ENCODE measurements at places on chromosomes 7 and 10. TPM values are rescaled to one million over a fixed set of nuclear protein-coding genes. Genes with fewer than 3 reads are reported as not detected.

- DNase-seq = peak; percentile 24
These were observed 482.6 kb downstream of the IPMK start for GRCh38 chr10:57785068-57785467.

Gene JCAD
- total RNA-seq = 0.21 TPM

DNA sequence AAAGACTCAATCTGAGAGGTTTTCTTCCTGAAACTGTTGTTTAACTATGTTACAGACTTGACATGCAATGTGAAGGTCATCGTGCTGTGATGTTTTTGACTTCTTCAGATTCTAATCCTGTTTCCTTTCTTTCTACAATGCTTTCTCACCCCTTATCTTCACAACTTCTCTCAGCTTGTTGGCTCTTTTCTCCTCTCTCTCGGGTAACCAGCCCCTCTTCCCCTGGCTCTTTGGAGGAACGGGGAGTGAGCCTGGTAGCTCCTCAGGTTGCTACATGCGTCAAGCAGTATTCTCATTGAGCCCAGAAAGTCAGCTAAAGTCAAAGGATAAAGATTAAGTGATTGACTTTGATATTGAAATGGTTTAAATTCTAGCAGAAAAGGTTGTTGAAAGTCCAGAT is 40.1 kb downstream of the SEC23IP start:
- DNase-seq = no peak

Gene AGAP6
- total RNA-seq = 4.0 TPM

DNA sequence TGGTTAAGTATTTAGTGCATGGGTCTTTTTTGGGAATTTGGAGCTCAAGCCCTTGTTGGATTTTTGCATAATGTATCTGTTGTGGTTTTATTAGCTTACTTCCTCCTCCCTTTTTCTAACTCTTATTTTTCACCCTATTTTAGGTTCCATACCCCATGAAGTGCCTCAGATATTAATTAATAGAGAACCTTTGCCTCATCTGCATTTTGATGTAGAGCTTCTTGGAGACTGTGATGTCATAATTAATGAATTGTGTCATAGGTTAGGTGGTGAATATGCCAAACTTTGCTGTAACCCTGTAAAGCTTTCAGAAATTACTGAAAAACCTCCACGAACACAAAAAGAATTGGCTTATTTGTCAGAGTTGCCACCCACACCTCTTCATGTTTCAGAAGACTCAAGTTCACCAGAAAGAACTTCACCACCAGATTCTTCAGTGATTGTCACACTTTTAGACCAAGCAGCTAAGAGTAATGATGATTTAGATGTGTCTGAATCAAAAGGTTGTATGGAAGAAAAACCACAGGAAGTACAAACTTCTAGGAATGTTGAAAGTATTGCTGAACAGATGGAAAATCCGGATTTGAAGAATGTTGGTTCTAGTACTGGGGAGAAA is 28.0 kb downstream of the SIRT1 start:
- no peak for DNase-seq

Measured in mammary epithelial cell (primary cell).